ENCODE measurements at places on chromosomes 3 and 15.

GRCh38 chr3:117921411-117921810, 1113.2 kb downstream of the IGSF11 start:
- DNase-seq, result no peak

GRCh38 chr3:56321383-56321782, 146.9 kb downstream of the ERC2 start:
- DNase-seq, result no peak

GRCh38 chr3:186976837-186977750, 46.8 kb downstream of the ST6GAL1 start:
- DNase-seq, result no peak

DNA sequence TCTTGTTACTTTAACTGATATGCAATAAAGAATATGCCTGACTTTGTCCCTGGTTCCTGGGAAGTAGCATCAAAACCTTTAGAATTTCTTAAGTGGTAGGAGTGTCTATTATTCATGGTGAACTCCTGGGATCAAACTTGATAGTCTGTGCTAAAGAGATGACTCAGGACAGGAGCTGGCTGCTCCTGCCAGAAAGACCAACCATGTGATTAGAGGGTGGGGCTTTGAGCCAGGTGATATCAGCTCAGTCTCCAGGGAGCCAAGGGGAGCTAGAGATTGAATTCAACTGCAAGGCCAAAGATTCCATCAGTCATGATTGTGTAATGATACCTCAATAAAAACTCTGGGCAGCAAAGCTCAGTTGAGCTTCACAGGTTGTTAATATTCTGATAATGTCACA, 20.6 kb upstream of the TMC3 start:
- DNase-seq, result no peak

DNA sequence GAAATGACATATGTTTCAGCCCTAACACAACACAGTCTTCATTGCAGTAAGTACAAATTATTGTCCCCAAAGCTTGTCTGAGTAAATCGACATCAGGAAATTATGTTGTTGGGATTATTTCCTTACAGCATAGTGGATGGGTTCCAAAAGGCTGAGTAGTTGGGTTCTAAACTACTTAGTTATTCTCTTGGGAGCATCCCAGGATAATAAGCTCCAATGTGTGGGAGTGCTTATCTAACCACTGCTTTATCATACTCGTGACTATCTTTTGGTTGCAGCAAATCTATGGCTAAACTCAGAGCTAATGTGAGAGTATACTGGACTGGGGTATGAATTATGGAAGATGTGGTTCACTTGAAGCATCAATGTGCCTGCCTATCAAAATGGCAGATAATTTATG, 128.5 kb downstream of the RBMS3 start:
- no peak for DNase-seq

- DNase-seq, result no peak
Measured at GRCh38 chr3:71064956-71065763, 518.4 kb downstream of the FOXP1 start.

DNA sequence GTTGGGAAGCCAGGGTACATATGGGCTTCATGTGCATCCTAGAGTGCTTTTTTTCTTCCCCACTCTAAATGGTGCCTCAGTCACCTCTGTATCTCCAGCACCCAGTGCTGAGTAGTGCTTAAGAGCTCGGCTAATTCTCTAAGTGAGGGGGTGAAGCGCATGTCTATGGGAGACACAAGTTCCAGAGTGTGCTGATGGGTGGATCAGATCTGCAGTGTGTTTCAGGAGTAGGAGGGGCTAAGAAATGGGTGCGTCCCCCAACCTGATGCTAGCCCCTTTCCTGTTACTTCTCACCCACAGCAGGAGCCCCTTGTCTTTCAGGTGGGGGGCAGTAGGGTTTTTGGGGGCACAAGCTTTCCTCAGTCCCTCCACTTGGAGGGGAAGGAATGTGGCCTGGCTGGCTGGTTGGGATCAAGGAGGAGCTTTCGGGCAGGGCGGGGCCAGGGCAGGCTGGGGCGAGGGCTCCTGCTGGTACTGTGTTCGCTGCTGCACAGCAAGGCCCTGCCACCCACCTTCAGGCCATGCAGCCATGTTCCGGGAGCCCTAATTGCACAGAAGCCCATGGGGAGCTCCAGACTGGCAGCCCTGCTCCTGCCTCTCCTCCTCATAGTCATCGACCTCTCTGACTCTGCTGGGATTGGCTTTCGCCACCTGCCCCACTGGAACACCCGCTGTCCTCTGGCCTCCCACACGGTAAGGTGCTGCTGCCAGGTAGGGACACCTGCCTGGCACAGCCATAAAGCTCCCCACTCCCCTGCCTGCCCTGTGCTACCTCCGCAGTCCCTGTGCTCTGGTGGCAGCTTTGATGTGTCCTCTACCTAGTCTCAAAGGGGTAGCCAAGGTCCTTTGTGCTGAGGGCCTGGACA, at the start of gene IL17RE:
Gene IL17RE (plus strand): TSS at position 477 of the 866 bp plus-strand sequence. CDS start 85 bp downstream, at position 562.
- no peak for DNase-seq

DNA sequence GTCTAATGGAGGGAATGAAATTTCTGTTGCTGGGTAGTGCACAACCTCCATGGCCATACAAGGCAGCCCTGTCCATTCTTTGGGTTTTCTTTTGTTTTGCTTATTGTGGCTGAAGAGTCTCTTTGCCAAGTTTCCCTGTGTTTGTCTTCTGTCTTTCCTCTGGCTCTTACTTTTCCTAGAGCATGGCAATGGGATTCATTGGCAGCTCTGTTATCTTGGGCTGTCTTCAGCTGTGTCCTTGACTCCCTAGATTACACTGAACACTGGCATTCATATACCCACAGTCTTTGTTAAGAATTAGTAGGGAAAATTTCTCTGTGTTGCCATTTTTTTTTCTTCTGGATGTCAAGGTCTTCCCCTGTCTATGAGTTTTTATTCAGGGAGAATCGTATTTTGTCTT, 16.1 kb upstream of the DCBLD2 start:
- DNase-seq, result no peak

DNA sequence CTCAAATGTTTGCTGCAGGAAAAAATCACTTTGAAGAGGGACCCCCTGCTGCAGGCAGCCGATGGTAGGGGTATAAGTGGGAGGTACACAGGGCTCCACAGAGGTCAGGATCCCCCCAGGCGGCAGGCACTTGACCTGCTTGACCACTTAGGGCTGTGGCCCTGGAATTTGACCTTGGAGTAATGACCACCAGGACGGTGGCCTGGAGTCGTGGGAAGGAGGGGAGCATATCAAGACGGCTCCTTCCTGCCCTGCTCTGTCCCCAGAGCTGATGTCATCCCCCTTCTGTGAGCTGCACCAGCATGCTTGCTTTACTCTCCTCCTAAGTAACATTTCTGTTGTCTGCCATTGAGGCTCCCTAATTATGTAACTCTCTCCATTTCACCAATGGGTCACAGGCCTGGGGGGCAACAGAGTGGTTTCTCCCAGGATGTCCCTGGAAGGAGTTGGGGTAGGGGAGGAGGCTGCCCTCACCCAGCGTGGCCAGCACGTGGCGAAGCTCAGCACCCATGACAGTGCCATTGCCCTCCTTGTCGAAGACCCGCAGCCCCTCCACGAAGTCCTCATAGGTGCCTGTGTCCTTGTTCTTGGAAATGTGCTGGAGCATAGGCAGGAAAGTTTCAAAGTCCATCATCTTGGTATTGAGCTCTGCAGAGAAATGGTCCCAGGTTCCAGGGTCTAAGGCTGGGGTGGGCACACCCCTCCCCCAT, 4.1 kb downstream of the MYL3 start:
- DNase-seq, result no peak

DNA sequence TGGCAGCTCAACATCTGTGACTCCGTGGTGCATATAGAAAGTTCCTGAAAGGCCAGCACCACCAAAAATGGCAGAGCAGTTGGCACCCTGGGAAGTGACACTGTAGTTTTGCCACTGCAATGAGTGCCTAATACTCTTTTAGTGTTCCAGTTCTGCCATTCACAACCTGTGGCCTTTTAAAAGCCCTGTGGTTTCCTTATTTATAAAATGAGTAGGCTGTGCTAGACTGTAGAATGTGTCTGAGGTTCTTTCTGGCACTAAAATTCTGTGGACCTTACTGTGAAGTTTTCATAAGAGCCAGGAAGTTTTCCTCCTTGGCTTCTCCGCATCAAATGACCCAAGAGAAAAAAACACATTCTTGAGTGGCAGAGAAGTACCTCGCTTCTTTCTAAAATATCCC, 74.1 kb downstream of the MME start:
- no peak for DNase-seq

GRCh38 chr3:36482256-36482655, 102.0 kb downstream of the STAC start:
- no peak for DNase-seq

DNA sequence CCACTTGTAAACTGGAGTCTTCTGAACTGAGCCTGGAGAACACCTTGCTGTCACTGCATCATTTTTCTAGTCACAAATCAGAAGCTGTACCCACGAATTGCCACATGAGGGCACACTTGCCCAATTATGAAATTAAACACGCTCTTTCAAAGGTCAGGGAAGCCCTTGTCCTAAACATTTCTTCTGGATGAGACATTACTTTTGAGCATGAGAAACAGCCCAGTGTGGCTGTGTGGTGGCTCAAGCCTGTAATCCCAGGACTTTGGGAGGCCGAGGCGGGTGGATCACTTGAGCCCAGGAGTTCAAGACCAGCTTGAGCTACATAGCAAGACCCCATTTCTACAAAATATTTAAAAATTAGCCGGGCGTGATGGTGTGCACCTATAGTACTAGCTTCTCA, 27.5 kb upstream of the CFAP161 start:
- peak; percentile 76 for DNase-seq

DNA sequence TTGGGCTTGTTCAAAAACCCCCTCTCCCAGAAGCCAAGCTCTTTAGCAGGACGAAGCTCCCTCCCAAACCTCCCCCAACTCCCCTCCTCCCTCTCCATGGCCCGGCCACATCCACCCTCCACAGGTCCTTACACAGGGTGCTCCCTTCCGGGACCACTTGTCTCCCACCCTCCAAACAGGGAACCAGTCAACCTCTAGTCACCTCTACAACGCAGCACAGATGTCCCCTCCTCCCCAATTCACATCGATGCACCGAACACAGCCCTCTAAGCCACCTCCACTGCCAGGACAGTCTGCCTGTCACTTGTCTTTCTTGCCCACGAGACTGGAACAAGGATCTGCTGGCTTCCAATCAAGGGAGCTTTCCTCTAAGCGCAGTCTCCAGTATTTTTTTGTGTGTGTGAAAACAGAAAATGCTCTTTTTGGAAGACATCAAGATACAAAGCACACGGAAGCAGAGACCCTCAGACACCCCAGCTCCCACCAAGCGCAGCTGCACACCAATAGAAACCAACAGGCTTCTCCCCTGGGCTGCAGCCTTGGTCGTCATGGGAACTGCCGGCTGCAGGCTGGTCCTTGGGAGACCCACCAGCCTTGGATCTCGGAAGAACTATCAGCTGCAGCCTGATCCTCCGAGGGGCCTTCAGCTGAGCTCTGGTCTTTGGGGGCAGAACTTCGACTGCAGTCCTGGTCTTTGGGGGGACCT, 26.5 kb downstream of the IQSEC1 start:
- no peak for DNase-seq

DNA sequence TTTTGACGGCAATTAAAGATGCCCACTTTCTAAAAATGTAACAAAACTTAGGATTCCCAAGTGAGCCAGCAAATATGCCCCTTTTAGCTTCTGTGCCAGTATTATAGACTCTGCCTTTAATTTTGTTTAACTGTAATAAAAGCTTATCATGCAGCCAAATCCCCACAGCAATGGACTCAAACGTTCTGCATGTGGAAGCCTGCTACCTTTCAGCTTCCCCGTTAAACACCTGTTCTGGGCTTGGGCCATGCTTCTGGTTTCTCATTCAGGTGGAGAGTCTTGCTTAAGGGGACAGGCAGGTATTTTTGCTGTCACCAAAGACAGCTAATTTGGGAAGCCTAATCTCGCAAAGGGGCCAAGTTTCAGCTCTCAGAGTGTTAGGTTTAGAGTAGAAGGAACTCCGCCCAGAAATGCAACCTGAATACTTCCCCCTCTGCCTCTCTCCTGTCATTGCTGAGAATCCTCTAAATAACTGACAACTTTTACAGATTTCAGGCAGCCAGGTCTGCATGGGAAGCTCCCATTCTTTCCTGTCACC, 399.4 kb upstream of the ATP11B start:
- DNase-seq, result no peak

GRCh38 chr3:150345021-150345538, 63.0 kb upstream of the TSC22D2 start:
- DNase-seq, result no peak

Data from HFF-Myc (cell line).